Activated CD4-positive, alpha-beta T cell treated with anti-CD3 and anti-CD28 coated beads for 1 hour (primary cell): ENCODE measurements at places on chromosomes 6 and 20.
A peak's percentile ranks its signal among the peaks of the same experiment; 100 is the strongest.

GRCh38 chr6:5108068-5108467 is 22.9 kb downstream of the PPP1R3G start:
- DNase-seq = no peak

DNA sequence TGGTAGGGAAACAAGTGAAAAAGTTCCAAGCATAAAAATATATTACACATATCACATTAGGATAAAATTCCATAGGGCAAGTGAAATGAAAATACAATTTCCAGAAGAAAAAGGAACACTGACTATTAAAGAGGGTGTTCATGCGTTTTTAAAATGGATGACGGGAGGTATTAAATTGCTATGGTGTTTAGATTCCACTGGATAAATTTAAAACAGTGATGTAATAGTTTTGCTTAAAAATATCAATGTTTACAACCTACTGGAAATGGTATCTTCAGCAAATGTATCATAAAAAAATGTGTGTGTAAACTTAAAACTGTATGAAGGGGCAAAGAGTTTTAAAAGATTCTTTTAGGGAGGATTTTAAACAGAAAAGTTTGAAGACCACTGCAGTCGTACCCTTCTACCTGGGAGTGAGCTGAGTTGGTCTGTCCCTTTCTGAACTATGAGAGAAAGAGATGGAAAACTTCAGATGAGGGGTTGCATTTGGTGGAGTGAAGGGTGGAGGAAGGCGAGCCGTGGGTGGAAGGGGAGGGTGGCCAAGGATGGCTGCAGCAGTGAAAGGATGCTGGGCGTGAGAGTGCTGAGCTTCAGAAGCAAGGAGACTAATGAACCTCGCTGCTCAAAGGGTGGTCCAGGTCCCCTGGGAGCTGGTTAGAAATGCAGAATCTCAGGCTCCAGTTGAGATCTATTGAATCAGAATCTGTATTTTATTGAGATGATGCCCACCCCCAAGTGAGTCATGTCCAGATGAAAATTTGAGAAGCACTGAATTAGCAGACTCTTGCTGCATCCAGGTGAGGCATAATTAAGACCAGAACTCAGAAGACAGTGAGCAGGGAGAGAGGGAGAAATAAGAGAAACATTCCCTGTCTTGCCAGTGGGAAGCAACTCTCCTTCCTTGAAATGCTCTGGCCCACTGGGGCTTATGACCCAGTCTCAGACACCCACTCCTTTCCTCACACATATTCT is 54.5 kb upstream of the MRPS10 start:
- no peak for DNase-seq

GRCh38 chr6:154732538-154733182 is 556 bp upstream of the SCAF8 start:
- no peak for DNase-seq

DNA sequence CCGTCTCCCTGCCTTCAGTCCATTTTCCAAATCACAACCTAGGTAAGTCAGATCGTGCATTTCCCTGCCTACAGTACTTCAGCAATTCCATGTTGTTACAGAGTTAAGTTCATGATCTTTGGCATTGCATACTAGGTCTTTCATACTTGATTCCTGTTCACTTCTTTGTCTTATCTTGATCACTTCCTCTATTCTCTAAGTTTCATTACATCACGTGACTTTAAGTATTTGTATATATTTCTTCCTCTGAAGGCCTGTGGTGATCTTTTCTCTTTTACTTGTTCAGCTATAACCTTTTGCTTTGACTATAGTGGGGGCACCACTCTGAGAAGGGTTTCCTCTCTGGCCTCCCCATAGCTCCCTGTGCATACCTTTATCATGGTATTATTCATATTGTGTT is 100.2 kb downstream of the TRMT11 start:
- no peak for DNase-seq

DNA sequence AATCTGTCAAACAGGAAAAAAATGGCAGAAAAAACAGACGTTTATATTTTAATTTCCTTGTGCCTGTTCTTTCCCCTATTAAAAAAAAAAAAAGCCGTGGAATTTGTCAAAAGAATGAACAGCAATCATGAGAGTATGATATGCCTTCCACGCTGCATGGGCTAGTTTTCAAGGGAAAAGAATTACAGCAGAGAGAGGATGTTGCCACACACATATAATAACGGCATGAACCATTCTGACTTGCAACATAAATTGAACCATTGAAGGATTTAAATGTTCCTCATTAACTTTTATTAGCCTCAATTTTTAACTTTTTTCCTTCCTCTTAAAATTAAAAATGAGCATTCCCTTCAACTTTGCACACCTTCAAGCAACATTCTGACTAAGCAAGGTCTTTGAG is 301.8 kb downstream of the FOXC1 start:
- DNase-seq = no peak

- peak; percentile 26 for DNase-seq
These were observed 23.1 kb upstream of the UBE2J1 start for GRCh38 chr6:89375427-89376267.

DNA sequence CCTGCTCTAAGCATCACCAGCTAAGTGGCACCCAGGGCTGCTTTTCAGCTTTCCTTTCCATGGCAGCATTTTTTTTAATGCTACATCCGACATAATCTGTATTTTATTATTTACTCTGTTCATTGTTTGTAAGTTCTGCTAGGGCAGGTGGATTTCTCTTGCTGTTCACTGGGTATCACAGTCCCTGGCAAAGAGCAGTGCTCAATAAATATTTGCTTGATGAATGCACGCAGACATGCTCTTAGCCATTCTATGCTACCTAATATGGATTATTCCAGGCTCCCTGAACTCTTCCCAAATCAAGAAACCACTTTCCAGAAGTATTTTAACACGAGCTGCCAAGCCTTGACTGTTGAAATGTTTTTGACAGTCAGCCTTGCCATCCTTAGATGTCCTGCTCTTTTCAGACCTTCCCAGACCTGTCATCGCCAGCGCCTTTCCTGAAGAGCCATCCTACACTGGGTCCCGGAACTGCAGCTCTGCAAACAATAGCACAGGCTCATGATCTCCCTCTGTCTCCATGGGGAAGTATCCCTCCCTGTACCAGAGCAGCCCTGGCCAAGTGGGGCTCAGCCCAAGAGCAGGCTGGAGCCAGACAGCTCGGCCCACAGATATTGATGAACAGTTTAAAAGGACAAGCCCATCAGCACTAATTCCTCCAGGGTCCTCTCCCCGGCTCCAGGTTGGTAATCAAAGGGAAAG is 136.5 kb upstream of the CDH4 start:
- no peak for DNase-seq

GRCh38 chr20:10469599-10469998 is 34.5 kb downstream of the SLX4IP start:
- DNase-seq = no peak

GRCh38 chr6:11288065-11288464 is 55.6 kb upstream of the NEDD9 start:
- DNase-seq = no peak

DNA sequence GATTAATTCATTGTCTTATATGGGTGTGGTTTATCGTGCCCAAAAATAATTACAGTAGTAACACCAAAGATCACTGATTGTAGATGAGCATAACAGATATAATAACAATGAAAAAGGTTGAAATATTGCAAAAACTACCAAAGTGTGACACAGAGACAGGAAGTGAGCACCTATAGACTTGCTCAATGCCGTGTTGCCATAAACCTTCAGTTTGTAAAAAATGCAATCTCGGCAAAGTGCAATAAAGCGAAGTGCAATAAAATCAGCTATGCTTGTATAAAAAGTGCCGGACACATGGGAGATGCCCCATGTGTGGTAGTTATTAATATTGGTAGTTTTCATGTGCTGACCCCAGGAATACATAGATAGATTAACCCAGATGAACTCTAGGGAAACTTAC is 192.6 kb downstream of the NRN1 start:
- DNase-seq = no peak

GRCh38 chr6:6736791-6737654 is 148.5 kb downstream of the LY86 start:
- DNase-seq = no peak

DNA sequence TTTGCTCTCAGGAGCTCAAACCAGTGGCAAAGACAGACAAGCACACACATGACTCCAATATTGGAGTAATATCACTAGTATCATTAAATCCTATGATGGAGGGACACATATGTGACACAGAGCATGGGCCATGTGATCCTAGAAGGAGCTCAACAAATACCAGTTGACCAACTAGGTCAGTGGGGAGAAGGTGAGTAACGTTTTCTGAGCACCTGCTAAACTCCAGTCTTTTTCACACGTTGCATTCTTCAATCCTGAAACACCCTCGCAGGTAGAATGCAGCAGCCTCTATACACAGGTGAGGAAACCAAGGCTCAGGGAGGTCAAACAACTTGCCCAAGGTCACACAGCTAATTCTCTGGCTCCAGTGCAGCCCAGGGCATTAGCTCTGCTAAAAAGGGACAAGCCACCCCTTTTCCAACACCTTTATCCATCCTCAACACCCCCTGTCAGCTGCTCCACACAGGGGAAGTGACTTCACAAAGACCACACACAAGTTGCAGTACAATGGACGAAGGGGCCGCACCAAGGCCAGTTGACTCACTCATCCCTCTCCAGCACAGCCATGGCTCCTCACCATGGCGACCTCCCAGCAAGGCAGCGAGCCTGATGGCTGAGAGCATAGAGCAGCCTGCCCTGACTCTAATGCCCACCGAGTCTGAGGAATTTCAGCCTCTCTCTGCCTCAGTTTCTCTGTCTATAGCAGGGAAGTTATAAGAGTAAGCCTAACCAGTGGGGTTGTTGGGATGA is 4.4 kb downstream of the CAPN11 start:
- no peak for DNase-seq

- DNase-seq = no peak
These were observed 24.6 kb upstream of the CSNK2A1 start for GRCh38 chr20:568097-568652.

- DNase-seq = no peak
These were observed 77.5 kb downstream of the ATXN1 start for GRCh38 chr6:16683641-16684194.

DNA sequence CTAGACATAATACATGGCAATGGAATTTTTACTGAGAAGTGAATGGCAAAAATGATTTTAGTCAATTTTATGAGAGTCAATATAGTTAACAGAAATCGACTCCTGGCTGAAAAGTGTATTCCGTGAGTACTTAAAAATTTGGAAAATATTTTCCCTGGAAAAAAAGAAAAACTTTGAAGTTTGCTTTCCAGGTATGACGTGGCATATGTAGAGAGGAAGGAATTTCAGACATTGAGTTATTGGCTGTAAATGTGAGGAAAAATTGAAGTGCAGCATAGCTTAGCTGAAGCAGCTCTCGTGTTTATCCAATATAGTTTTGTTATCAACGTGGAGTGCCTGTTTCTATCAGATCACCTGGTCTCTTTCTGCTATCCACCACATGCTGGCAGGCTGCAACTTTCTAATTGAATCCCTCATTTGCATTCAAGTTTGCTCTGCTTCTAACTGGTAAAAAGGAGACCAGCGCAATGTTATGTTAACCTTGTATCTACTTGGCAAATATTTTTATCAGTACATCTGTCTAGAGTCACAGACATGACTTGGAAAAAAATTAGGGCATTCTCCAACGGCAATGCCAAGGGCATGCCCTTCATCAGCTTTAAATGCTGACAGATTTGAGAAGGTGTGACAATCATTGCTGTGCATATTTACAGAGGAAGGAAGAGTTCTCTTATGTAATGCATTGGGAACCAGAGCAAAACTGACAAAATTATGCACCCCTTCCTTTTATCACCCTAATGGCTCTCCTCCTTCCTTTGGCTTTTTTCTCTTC is 1102.8 kb upstream of the FLRT3 start:
- DNase-seq = no peak

DNA sequence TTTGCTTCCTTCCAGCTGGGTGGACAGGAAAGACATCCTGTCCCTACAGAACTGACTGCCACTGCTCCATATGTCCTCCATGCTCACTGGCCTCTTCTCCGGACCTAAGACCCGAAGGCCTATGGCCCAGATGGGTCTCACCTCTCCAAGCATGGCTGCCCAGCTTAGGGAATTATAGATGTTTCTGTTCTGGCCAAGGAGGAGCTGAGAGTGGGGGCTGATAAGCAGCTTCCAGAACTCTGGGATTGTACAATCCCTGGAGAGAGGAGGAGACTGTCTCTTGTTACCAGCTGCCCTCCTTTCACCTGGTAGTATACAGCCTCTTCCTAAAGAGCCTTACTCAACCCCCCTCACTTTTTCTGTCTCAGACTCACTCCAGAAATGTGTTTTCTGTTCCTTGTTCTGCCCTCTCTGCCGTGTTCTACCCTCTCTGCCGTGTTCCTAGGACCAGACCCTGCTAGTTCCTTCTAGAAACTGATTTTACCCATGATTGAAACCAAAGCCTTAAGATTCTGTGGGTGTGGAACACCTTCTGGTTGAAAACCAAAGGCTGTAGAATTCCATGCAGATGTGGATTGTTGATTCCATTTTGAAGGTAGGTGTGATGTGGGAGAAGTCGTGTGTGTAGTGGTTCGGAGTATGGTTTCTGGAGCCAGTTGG is 28.7 kb downstream of the ANKS1A start:
- no peak for DNase-seq

GRCh38 chr20:35088231-35089145 is 4.1 kb downstream of the TRPC4AP start:
- no peak for DNase-seq

DNA sequence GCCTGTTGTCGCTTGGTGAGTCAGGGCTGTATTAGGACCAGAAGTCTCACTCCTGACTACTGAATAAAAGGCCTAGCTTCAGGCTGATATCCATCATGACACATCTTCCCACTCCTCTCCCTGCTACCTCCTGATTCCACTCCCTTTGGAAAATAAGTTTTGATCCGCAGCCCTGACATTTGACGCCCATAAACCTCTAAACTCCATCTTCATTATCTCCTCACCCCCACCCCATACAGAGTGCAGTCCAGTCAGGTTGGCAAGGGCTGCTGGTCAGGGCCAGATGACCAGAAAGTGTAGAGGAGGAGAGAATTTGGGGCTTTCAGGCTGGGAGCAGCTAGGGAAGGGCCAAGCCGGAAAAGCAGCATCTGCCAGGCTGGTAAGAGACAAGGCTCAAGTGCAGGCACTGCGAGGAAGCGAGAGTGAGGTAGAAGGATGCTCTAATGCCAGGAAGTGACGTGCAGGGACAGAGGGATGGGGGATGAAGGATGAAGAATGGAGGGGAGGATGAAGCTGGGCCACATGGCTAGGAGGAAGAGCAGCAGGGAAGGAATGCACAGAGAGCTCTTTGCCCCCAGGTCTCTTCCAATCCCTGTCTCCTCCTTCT is 1.2 kb downstream of the GGT7 start:
- no peak for DNase-seq

- DNase-seq = no peak
These were observed 37.6 kb downstream of the NCR2 start for GRCh38 chr6:41372832-41373626.

DNA sequence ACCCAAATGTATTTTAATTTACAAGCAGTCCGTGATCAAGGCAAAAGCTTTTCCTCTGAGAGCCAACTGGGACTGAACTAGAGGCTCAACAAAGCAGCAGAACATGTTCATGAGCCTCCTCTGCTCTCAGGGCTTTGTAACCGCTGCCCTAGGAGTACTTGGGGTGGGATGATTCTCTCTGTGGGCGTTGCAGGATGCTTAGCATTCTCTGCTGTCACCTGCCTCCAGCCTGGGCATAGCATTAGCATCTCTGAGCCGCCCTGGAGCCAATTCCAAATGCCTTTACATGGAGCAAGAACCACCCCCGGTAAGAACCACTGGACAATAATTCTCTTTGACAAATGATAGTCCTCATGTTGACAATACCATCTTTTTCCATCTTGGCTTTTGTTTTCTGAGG is 237.6 kb upstream of the CDH4 start:
- DNase-seq = no peak
